ENCODE measurements at places on chromosomes 1 and 21. TPM values are rescaled to one million over a fixed set of nuclear protein-coding genes. Genes with fewer than 3 reads are reported as not detected.

DNA sequence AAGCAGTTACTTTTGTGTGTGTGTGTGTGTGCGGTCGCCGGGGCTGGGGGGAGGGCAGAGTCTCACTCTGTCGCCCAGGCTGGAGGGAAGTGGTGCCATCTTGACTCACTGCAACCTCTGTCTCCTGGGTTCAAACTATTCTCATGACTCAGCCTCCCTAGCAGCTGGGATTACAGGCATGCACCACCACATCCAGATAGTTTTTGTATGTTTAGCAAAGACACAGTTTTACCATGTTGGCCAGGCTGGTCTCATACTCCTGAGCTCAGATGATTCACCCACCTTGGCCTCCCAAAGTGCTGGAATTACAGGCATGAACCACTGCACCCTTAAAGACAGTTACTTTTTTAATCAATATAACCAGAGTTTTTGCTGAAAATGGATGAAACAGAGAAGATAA, 207.0 kb downstream of the PTPRC start:
- no peak for ATAC-seq

- ATAC-seq: no peak
Measured at GRCh38 chr21:38284216-38284615, 27.4 kb downstream of the KCNJ15 start.

DNA sequence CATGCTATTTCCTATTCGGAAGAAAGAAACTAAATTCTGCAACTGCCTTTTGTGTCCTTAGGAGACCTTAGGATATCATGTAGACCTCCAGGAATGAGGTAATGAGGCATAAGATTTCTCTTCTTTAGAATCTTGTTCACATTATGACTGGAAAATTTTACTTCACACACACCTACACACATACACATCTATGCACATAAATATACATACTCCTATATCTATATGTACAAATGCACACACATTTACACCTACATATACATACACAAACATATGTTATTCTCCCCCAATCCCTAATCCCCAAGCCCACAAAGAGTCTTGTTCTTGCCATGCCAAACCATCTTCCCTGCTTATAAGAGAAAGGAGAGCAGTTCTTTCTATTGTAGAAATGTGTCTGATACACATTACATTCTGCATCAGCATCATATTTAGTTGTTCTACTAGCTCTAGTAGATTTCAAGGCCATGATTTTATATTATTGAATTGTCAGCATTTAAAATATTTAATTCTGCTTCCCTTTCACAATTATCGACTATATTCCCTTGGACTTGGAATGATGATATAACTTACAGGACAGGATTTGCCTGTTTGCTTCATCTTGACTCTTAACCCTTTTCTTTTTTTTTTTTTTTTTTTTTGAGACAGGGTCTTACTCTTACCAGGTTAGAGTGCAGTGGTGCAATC, 35.4 kb upstream of the PDC start:
- no peak for ATAC-seq

- ATAC-seq: peak; percentile 7
Measured at GRCh38 chr1:156140879-156141707, 12.3 kb upstream of the SEMA4A start.

DNA sequence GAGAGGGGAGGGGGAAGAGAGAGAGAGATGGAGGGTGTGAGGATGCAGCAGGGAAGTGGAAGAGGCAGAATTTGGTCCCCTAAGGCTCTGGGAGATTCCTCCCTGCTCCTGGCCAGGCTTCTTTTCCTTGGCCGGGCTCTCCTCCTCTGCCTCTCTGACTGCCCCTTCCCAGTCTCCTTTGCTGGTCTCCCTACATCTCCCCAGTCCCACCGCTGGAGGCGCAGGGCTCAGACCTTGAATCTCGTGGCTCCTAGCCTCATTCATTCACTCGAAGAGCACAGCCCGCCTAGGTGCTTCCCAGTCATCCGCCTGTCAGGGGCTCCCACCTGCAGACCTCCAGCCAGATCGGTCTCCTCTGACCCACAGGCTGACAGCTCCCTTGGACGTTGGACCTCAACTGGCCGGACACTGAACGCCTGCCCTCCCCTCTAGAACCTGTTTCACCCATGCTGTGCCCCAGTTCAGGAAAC, 76.5 kb downstream of the VWA5B1 start:
- ATAC-seq: peak; percentile 30

DNA sequence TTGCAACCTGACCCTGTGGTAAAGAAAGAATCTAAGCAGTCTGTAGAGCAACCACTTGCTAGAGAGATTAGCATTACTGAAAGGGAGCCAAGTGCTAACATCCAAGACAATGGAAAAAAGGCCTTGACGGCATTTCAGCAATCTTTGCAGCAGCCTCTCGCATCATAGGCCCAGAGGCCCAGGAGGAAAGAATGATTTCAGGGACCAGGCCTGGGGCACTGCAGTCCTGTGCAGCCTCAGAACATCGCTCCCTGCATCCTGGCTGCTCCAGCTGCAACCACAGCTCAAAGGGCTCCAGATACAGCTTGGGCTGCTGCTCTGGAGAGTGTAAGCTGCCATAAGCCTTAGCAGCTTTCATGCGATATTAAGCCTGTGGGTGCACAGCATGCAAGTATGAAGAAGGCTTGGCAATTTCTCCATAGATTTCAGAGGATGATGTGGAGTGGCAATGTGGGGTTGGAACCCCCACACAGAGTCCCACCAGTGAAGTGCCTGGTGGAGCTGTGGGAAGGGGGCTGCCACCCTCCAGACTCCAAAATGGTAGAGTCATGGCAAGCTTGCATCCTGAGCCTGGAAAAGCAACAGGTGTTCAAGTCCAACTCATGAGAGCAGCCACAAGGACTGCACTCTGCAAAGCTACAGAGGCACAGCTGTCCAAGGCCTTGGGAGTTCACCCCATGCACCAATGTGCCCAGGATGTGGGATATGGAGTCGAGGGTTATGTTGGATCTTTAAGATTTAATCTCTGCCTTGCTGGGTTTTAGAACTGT, 110.6 kb upstream of the HMGB4 start:
- ATAC-seq: no peak

GRCh38 chr1:228058949-228059633, 23.4 kb upstream of the ARF1 start:
- ATAC-seq: no peak

NBPF20 gene
- total RNA-seq: 2.1 TPM

SPRR5 gene
- total RNA-seq: 3.5 TPM

All from esophagus mucosa (tissue), 1 donor.